Hippocampal formation (tissue), 2 donors: ENCODE measurements at places on chromosomes 5 and 9.
A peak's percentile ranks its signal among the peaks of the same experiment; 100 is the strongest.

DNA sequence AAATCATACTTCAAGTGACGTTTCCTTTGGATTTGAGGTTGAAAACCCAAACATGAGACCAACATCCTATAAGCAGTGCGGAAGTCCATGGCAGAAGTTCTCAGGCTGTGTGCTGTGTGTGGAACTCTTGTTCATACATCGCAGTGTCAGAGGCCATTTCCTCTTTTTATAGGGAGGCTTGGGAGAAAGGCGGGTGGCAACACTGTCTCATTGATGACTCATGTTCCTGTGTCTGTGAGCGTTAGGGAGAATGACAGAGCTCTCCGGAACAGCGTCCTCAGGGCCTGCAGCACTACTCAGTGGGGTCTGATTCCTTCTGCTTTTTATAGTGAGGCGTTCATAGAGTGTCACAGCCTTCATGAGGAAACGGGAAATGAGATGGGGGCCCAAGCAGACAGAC lies 98.8 kb upstream of the BASP1 start:
- peak; percentile 48 for DNase-seq

DNA sequence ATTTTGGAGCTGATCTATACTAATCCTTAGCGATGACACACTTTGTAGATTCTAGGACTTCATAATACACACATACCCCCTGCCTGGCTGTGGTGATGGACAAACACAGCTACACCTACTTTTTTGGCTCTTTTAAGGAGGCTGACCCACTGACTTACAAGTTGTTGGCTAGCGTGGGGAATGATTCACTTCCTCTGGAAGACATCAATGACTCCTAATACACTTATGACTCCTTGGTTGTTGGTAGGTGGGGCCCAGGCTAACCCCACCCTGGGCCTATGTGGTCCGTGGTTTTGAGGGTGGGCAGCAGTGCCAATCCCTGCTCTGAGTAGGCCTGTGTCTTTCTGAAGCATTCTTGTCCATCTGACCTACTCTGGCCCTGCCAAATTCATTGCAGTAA lies 144.4 kb downstream of the SLC12A2 start:
- no peak for DNase-seq

- DNase-seq: no peak
These were observed 7.0 kb downstream of the PDCL start for GRCh38 chr9:122821278-122821943.

DNA sequence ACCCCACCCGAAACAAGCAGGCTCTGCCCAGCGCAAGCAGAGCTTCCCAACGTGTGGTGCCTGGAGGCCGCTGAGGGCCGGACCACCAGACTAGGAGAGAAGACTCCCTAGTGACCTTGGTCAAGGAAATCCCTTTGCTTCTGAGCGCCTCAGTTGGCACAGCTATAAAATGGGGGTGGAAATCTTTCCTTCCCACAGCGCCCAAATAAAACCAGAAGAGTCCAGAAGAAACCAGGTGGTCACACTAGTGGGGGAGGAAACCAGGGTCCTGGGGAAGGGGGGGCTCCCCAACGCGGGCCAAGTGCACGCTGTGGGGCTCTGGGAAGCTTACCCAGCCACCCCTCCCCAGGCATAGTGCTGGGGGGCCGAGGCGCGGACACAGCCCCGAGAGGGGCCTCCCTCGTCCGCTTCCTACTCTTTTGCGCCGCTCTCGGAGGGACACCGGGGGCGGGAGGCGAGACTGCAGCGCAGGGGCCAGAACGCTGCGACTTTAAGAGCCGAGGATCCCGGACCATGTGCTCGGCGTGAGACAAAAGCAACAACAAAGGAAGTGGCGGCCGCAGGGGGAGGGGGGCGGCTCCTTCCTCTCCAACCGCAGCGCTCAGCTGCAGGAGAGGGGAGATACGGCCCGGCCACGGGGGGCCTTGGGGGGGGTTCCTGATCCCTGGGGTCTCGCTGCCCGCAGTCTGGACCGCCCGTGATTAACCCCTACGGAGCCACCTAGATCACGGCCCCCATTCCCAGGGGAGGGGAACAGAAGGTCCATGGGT lies 885 bp downstream of the RNF44 start:
- peak; percentile 73 for DNase-seq

DNA sequence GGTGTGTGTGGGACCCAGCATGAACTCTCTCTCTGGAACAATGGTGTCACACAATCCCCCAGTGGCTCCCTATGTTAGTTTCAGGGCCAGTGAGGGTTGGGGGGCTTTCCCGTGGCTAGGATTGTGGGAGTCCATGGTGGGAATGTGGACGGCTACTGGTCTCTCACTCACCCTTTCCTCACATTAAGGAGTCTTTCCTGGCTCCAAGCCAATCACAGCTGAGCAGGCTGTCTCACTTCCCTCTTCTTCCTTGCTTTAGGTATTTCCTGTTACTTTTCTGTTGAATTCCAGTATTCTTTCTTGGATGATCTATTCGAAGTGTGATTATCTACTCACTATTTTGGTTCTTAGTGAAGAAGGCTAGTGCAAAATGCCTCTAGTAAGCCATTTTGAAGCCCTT lies 324.4 kb upstream of the MPDZ start:
- no peak for DNase-seq

DNA sequence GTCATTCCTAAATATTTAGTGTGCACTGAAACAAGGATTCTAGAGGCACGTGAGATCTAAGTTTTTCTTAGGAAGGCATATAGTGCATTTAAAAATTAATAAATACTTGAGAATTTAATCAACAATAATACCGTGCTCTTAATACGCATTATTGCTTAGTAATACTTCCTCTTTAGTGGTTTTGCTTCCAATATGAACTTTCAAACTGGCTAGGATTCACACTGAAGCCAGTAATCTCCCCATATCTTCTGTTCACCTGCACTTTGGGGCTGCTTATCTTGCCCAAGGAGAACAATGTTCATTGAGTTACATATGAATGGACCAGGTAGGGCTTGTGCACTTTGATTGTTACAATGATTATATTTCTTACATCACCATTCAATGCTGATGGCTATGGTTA lies 180.5 kb upstream of the RIOK2 start:
- no peak for DNase-seq

- DNase-seq: no peak
These were observed 598 bp upstream of the KIAA1191 start for GRCh38 chr5:176362233-176362490.

- no peak for DNase-seq
These were observed at the start of gene MZB1 for GRCh38 chr5:139389701-139390638. Gene MZB1, minus strand, starts transcription at chr5:139389913. Its CDS starts 57 bp downstream, at chr5:139389856.

DNA sequence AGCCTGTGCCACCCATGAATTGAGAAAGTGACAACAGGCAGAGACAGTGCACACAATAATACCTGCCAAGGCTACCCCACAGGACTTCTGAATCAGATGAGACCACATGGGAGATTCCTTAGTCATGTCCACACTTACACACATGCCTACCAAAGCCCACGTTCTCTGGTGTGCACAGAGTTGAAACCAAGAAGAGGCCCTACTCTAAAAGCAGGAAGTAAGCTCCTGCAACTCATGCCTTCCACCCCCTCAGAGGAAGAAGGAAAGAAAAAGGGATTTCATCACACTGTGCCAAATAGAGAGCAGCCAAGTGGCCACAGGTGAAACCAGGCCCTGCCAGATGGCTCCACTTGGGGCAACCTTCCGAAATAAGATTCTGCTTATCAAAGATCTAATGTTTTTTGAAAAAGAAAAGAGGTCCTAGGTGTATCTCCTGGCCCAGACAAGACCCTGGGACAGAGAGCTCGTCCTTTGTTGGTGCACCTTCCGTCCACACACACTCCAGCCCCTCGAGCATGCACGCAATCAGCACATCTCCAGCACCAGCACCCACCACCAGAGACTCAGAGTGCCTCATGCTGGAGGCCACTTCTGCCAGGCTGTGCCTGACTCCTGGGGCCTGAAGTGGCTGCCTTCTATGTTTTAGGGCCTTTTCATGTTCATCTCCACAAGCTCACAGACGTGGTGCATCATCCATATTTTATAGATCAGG lies 114.6 kb upstream of the SPOCK1 start:
- no peak for DNase-seq

DNA sequence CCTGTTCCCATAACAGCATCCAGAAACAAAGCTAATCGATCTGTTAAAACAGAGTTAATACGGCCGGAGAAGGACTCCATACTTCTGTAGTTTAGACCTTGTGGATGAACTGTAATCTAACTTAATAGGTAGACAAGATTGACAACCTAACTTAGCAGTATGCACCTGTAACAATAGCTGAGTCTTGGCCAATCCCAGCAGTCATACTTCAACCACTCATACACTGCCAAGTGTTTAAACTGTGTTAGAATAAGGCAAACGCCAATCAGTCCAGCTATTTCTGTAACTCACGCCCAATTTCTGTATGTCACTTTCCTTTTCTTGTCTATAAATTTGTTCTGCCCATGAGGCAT lies 33.7 kb upstream of the MACIR start:
- no peak for DNase-seq

- DNase-seq: no peak
These were observed 135.5 kb upstream of the EFNA5 start for GRCh38 chr5:107806271-107806670.

GRCh38 chr9:111966861-111967291 lies 70.3 kb downstream of the UGCG start:
- no peak for DNase-seq

- no peak for DNase-seq
These were observed 12.9 kb downstream of the WWC1 start for GRCh38 chr5:168304349-168304748.

DNA sequence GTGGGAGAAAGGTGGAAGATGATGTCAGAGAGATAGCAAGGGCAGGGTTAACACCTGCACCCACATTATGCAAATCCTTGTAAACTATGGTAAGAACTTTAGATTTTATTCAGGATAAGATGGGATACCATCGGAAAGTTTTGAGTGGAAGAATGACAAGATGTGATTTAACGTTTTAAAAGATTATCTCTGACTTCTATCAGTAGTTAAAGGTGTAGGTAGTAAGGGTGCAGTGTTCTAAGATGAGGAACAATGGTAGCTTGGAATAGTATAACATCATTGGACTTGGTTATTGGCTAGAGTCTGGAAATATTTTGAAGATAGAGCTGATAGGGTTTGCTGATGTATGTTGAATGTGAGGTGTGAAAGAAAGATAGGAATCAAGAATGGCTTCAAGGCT lies 211.3 kb downstream of the CCDC171 start:
- no peak for DNase-seq

DNA sequence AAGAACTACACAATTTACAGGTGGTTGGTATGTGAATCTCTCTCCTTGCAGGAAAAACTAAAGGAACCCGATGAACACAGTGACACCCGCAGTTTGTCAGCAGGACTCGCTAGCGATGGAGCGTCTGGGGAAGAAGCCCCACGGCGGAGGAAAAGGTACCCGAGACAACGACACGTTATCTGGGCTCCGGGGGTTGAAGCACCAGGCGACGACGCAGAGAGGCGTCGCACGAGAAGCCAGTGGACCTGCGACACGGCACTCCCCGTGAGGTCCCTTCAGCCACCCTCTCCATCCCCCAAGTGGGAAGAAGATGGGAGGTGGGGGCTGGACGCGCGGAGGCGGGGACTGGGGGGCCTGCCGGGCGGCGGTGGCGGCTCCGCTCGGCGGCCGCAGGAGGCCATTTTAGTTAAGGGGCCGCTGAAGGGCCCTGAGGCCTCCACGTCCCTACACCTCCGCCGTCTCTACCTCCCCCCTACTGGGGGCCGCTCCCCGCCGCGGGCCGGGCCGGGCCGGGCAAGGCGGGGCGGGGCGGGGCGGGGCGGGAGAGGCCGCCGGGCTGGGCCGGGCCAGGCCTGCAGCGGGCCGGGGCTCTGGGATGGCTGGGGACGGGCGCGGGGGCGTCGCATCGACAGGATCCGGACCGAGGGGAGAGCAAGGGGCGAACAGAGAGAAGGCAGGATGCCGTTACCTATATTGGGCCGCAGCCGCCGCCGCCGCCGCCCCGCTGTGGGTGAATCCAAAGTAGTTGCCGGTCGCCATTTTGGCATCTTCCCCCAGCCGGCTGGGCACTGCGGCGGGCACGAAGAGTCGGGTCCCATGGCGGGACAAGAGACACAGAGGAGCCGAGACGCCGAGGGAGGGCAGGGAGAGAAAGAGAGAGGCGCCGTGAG lies 754 bp downstream of the ZFR start:
- peak; percentile 11 for DNase-seq

- no peak for DNase-seq
These were observed 149.9 kb upstream of the RUSC2 start for GRCh38 chr9:35340046-35340445.

DNA sequence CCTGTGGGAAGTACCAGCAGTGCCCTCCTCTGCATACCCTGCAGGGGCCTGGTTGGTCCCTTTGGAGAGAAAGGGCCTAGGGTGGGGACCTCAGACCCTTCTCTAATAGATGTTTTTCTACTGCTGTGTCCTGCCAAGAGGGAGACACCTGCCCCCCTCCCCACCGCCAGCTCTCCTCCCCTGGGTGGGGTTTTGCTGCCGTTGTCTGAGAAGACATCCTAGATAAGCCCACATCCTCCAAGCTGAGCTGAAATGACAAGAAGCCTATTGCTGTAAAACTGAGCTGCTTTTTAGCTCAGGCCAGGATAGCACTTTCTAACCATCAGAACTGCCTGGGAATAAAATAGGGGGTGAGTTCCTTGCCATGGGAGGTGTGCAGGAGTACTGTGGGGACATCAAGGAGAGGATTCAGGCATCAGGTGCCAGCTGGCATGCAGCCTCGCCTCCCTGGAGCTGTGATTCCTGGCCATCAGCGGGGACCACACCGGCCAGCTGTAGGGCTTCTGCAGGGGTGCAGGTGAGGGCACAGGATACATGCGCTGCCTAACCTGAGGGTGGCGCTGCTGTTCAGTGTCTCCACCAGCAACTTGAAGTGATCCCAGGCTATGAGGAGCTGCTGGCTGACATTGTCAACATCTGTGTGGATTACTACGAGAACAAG lies 37.9 kb downstream of the CYFIP2 start:
- DNase-seq: no peak

- no peak for DNase-seq
These were observed 52.8 kb downstream of the VAV2 start for GRCh38 chr9:133939171-133939785.

DNA sequence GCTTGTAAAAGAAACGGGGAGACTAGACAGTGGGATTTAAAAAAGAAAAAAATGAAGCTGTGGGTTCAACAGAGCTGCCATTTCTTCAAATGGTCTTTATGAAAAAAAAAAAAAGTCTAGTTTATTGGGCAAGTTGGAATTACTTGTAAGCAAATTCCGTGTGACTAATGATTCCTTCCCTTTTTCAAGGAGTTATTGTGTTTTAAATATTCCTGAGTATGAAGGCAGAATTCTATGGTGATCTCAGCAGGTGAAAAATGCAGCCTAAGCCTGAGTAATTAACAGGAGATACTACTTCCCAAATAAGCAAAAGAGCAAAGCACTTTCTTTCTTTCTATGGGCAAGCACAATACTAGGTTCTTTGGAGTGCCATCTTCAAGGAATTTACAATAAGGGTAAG lies 481.9 kb downstream of the ZNF608 start:
- no peak for DNase-seq
